Activated T-helper 1 cell treated with anti-CD3 and anti-CD28 coated beads, Interleukin-12 subunit alpha, Interleukin-12 subunit beta, Interleukin-2, Interleukin-4 antibody, amounts not matched to agents 30 ng/mL and 10 ng/mL and 1 ng/mL, durations not matched to agents 14 hours and 24 hours and 36 hours (primary cell): ENCODE measurements at places on chromosomes 2 and 18. TPM values are rescaled to one million over a fixed set of nuclear protein-coding genes. Genes with fewer than 3 reads are reported as not detected.

TSHZ1 gene
- total RNA-seq = 12.7 and 13.5 TPM in 2 replicates

HTR2B gene
- not detected in 2 replicates for total RNA-seq

- H3K27me3 ChIP-seq = no peaks in the 10 kb centered on the region
- no peak for DNase-seq
- no peak overlapping the region for H3K27ac ChIP-seq
- no peak overlapping the region for H3K4me3 ChIP-seq
- H3K4me1 ChIP-seq = no peaks in the 10 kb centered on the region
Measured at GRCh38 chr2:215149894-215150293, 11.5 kb upstream of the ABCA12 start.

DNA sequence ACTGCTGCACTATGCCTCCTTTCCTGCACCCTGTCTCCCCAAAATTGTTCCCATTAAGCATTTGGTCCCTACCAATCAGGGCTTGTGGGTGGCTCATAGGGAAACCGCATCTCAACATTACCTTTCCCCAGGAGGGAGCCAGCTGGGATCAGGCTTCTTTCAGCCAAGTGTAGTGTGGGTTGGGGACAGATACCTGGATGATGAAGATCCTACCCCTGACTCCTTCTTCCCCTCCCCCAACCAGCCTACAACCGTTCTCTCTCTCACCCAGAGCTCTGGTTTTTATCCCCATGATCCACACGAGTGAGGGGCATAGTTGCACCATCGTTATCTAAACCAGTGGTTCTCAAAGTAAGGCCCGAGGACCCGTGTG, 40.0 kb downstream of the ACOXL start:
- no peak overlapping the region for H3K4me3 ChIP-seq
- H3K27me3 ChIP-seq = peaks cover 29% of the 10 kb centered on the region
- H3K36me3 ChIP-seq = no peaks in the 10 kb centered on the region
- no peak overlapping the region for H3K27ac ChIP-seq
